BJ (cell line): ENCODE measurements at places on chromosomes 7 and 10. TPM values are rescaled to one million over a fixed set of nuclear protein-coding genes. Genes with fewer than 3 reads are reported as not detected.

Gene CAMK2B
- 0.05 and 0.10 TPM in 2 replicates for polyA plus RNA-seq

GRCh38 chr10:36640626-36641025 is 484.8 kb upstream of the ANKRD30A start:
- DNase-seq, result no peak

Gene MYH16
- polyA plus RNA-seq, result not detected in 2 replicates

Gene GDF10
- not detected in 2 replicates for polyA plus RNA-seq

GRCh38 chr7:90621125-90621746 is 25.1 kb downstream of the CDK14 start:
- DNase-seq, result no peak

DNA sequence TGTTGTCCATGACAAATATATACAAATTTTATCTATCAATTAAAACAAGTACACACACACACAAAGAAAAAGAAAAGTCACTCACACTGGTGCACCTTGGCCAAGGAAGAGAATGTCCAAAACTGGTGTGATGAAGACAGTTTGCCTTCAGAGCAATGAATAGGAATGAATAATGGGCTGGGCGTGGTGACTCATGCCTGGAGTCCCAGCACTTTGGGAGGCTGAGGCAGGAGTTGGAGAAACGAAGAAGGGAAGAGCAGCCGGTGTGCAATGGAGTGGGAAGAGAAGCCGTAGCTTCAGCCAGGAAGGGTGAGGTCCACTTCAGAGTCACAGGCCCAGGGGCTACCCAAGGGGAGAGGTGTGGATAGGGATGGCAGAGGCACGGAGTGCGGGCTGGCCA is 253.6 kb downstream of the CCSER2 start:
- DNase-seq, result no peak

Gene COL13A1
- 9.8 and 11.9 TPM in 2 replicates for polyA plus RNA-seq

Gene CYP2C9
- polyA plus RNA-seq, result not detected in 2 replicates

DNA sequence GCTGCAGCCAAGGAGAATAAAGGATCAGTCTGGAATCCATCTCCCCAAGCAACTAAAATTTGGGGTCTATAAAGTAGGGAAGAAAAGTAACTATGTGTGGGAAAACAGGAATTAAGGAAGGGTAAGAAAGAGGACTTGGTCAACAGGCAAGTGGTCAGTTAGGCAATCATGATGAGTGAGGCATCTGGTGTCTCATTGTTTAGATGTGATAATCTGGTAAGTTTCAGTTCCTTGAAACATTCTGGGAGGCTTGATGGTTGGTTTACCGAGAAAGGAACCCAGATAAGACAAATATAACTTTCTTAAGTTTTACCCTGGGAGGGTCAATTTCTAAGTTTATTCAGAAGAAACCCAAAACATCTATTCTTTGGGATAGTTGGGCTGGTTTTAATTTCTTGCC is 22.3 kb downstream of the HYAL4 start:
- no peak for DNase-seq

- no peak for DNase-seq
Measured at GRCh38 chr10:79943871-79944270, 5.0 kb downstream of the SFTPD start.

Gene DGKI
- polyA plus RNA-seq, result 1.3 and 1.4 TPM in 2 replicates

- DNase-seq, result no peak
Measured at GRCh38 chr7:35505066-35505465, 189.9 kb downstream of the HERPUD2 start.

- no peak for DNase-seq
Measured at GRCh38 chr7:85191383-85191782, 4.5 kb upstream of the SEMA3D start.

DNA sequence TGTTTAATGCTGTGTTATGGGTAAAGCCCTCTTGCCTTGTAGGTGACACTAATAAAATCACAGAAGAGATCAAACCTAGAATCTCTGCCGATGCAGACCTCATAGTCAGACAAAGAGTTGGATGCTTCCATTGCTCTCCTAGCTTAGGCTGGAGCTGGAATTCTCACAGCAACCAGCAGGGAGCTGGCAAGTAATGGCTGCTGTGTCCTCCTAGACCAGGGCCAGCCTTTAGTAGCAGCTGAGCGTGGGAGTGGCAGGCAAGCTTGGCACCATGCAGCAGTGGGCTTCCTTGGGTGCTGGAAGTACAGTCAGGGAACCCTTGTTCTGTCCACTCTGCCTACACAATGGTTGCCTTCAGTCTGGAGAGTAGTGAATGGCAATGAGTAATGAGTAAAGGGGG is 598.3 kb upstream of the GALNT17 start:
- DNase-seq, result no peak

Gene CD36
- polyA plus RNA-seq, result 0.34 and 1.2 TPM in 2 replicates

GRCh38 chr7:113076703-113077102 is 9.9 kb downstream of the GPR85 start:
- DNase-seq, result no peak

- no peak for DNase-seq
Measured at GRCh38 chr10:58177362-58177947, 90.2 kb downstream of the IPMK start.

DNA sequence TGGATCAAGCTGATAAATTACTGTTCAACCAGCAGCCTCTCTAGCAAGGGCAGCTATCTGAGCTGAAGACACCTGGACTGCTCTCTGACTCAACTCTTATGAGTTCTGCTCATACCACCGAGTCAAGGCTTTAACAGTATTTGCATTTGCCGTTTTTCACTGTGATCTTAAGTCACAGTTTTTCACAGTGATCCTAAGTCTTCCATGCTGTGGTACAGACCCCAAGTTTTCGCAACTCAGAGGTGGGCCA is 31.3 kb downstream of the PIP4K2A start:
- no peak for DNase-seq

DNA sequence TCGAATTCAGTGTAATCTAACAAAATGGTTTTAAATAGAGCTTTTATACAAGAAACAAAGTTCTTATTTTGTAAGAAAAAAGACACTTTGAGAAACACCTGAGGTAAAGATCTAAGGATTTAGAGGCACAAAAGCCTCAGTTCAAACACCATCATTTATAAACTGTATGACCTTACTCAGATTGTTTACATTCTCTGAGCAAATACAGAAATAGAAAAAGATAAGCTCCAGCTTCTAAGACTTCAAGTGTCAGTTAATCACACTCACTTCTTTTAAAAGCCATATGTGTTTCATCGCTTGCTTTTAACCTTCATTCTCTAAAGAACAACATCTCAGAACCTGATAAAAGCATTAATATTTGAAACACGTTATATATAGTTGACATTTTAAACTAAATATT is 27.9 kb downstream of the CADPS2 start:
- no peak for DNase-seq

- DNase-seq, result no peak
Measured at GRCh38 chr7:61111-61510, 131.3 kb upstream of the FAM20C start.

Gene ETV1
- polyA plus RNA-seq, result 4.1 and 5.4 TPM in 2 replicates

DNA sequence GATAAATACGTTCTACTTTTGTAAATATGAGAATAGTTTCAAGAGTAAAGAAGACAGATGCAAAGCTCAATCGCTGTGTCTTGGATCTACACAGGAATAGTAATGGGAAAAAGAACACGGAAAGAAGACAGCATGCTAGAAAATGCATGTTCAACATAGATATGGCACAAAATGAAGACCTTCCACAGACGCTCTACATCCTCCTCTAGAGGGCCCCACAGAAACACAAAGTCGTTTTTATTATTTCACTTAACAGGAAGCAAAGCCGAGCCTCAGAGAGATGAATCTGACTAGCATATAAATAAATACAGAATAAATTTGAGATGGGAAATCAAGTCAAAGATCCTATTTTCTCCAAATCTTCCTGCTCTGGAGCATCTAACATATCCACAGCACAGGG is 292.6 kb downstream of the PARD3 start:
- DNase-seq, result no peak

- no peak for DNase-seq
Measured at GRCh38 chr10:100969187-100970075, at the start of gene SEMA4G. TSS of gene SEMA4G (plus strand) at chr10:100969504. CDS start at chr10:100972913, 3,409 bp downstream.

Gene PGAM2
- polyA plus RNA-seq, result 0.16 TPM in 1 of 2 replicates, not detected in the other

GRCh38 chr10:77245953-77246352 is 391.7 kb downstream of the KCNMA1 start:
- DNase-seq, result no peak

- DNase-seq, result peak; percentile 59
Measured at GRCh38 chr7:123538189-123538714, 3.9 kb upstream of the IQUB start.

- DNase-seq, result no peak
Measured at GRCh38 chr10:95332666-95333249, 42.0 kb upstream of the PDLIM1 start.

GRCh38 chr7:22121702-22122474 is 176.2 kb upstream of the CDCA7L start:
- no peak for DNase-seq

DNA sequence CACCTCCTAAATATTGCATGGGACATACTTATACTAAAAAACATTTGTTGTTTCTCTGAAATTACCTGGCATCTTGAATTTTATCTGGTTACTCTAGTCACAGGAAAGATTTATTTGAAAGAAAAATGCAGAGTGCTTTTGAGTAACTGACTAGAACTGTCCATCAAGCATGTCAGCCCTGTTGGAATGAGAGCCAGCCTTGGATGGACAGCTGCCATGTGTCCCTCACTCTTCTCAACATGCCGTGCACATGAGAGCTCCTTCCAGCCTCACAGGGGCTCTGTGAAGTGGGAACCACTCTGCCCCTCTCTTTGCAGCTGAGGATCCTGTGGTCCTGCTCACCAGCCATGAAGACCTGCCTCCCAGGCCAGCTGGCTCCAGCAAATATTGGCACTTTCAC is 118.3 kb upstream of the SHH start:
- no peak for DNase-seq

- no peak for DNase-seq
Measured at GRCh38 chr10:129793479-129793878, 170.6 kb downstream of the EBF3 start.

- DNase-seq, result no peak
Measured at GRCh38 chr10:15563246-15563645, 156.5 kb downstream of the ITGA8 start.

Gene FAM13C
- polyA plus RNA-seq, result not detected in 2 replicates

GRCh38 chr7:26185131-26185843 is 15.3 kb downstream of the HNRNPA2B1 start:
- no peak for DNase-seq

Gene EPO
- polyA plus RNA-seq, result not detected in 2 replicates

- no peak for DNase-seq
Measured at GRCh38 chr10:110840225-110840922, 31.4 kb upstream of the PDCD4 start.

Gene CNNM1
- polyA plus RNA-seq, result 1.1 and 1.3 TPM in 2 replicates

DNA sequence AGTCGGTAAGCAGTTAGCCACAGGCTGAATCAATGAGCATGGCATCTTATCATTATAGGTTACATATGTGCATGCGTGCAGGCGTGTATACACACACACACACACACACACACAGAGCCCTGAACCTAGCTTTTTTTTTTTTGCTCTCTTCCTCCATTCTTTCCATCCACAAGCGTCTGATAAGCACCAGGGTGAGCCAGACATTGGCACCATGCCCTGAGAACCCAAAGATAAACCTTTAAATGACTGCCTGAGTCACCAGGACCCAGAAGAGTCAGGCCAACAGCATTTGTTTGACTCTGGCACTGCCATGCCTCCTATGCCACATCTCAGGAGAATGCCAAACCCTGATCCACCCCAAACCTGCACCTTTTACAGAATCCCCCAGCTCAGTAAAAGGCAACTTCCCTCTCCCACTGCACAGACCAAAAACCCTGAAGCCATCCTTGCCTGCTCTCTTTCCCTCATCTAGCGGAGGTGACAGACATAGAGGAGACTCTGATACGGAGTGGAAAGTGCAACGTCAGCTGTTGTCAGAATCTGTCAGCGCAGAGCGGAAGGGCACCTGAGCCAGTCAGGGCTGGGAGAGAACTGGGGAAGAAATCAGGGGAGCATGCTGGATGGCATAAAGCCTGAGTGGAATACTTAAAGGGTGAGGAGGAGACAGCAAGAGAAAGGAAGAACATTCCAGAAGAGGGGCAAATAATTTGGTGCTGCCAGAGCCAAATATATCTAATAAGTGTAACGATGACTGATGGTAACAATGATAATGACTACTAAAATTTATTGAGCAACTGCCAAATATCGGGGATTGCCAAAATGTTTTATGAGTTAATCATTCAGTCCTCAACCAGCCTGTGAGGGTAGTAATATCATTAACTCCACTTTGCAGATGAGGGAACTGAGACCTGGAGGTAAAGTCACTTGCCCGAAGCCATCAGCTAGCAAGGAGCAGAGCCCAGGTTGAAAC is 3.2 kb downstream of the PARP12 start:
- DNase-seq, result no peak

DNA sequence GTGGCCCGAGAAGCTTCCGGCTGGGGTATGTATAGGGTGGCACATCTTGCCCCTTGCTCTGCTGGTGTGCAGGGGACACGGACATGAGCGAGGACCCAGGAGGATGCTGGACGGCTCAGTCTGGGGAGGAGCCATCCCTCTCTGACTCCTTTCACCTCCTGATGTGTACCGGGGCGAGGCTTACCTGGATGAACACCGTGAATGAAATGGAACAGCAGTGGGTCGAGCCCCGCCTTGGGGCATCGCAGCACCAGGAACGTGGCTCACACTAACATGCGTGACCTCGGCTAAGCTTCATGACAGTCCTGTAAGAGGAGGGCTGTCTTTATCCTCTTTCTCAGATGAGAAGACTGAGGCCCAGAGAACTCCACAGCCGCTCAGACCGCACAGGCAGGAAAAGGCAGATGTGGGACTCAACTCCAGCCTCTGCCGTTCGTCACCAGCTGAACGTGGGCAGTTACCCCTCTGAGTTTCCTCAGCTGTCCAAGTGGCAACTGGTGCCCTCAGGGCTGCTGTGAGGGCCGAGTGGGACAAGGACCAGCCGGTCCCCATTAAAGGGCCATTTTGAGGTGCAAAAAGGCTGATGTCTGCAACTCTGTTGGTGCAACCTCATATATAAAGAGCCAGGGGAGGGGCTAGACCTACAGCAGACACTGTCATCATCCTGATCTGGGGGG is 54.5 kb downstream of the INSIG1 start:
- DNase-seq, result no peak

DNA sequence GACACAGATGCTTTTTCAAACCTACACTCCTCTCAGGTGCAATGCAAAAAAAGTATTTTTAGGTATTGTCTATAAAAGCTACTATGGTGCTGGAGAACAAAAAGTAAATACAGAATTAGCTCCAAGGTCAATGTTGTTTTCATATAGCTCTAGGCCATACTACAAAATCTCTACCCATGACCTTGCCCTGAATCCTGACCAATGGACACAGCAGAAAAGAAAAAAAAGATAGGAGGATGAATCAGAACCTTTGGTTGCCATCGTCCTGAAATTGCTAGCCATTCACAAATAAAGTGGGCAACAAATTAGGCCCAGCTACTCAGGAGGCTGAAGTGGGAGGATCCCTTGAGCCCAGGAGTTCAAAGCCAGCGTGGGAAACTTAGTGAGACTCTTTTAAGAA is 35.2 kb upstream of the RELN start:
- DNase-seq, result no peak

- no peak for DNase-seq
Measured at GRCh38 chr10:86333826-86334487, 32.6 kb downstream of the GRID1 start.

Gene TSPAN33
- polyA plus RNA-seq, result 0.22 and 0.29 TPM in 2 replicates

- no peak for DNase-seq
Measured at GRCh38 chr7:158445421-158446175, 142.0 kb downstream of the PTPRN2 start.

GRCh38 chr7:128106821-128107220 is 75.6 kb upstream of the LRRC4 start:
- DNase-seq, result no peak

- no peak for DNase-seq
Measured at GRCh38 chr10:70540089-70540788, 61.7 kb downstream of the PALD1 start.
